ENCODE measurements at places on chromosomes 1 and 21.
A peak's percentile ranks its signal among the peaks of the same experiment; 100 is the strongest.

GRCh38 chr1:156115514-156116374 is 1.2 kb downstream of the LMNA start:
- peak; percentile 57 for DNase-seq

DNA sequence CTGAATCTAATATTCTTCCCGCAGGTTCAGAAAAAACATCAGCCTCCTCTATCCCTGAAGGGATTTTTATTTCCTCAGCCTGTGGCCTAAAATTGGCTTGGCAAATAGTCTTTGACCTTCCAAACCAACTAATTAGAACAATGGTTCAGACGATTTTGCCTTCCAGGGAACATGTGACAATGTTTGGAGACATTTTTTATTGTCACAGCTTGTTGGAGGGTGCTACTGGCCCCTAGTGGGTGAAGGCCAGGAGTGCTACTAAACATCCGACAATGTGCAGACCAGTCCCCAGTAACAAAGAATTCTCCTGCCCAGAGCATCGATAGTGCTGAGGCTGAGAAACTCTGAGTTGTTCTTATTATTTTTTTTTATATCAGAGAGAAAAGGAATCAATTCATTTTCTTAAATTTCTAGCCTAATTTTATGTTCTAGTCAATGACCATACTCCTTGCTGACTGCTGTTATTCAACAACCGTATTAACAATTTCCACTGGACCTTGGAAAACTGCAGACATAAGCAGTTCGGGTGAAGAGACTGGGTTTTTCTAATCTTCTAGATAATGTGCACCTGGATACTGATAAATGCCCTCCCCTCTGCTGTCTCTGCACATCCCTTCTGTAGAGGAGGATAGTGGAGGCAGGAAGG is 280.7 kb downstream of the LMX1A start:
- no peak for DNase-seq

DNA sequence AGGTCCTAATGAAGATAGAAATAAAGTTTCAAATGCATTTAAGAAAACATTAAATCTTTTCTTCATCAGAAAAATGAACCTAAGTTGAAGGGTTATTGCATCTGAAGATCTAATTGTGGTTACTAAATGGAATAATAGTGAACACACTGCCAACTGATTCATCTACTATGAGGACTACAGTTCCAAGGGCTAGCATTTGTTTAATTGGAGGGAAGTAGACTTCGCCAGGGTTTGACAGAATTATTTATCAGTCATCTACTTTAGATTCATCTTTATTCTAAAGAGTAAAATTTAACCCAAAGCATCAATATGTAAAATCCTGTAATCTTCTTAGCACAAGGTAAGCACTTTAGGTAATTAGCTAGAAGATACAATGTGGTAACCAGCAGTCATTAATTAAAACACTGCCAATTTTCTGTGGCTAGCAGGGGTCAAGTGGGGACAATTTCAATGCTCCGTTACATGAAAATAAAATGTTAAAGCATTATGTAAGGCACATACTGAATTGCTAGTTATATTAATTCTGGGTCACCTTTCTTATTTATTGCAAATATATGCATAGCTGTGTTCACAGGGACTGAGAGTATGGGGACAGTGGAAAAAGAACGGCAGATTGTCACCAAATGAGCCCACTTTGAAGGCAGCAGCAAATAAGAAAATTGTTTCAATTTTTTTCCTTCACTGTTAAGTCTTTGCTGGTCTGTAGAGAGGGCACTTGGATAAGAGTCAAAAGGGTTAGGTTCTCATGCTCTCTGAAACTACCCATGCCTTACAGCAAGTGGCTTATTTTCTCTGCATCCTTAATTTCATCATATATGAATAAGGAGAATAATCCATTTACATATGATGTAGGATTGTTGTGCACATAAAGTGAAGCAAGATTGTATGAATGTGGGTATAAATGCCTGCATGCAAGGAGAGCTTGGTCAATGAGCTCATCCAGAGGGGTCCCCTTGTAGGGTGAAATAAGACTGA is 416.0 kb downstream of the PCP4 start:
- no peak for DNase-seq

DNA sequence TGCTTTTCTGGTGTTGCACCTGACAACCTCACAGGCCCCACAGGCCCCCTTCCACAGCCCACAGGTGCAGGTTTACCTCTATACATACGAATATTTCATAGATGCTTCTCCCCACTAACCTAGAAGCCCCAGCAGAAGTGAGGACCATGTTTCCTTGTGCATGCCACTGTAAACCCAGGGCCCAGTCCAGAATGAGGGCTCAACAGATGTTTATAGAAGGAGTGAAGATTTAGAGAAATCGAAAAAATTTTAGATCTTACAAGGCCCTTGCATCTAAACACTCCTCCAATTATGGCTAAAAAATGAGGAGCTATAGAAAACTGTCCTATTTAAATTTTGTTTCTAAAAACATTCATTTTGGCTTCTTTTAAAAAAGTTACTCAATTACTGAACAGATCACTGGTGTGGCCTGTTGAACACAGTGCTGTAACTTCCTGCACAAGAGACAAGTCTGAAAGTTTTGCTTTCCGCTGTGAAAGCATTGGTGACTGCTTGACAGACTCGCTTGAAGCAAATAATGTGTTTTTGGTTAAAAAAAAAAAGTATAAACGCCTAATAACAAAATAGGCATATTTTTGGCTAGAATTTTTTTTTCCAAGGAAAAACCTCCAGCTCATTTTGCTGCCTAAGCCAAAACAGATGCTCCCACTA is 1.2 kb downstream of the ABCB10 start:
- DNase-seq, result no peak

- DNase-seq, result no peak
Measured at GRCh38 chr1:52967666-52968065, 40.6 kb downstream of the SCP2 start.

- no peak for DNase-seq
Measured at GRCh38 chr1:50996083-50996482, 26.0 kb downstream of the CDKN2C start.

- DNase-seq, result no peak
Measured at GRCh38 chr1:38549191-38549590, 310.4 kb downstream of the RRAGC start.

GRCh38 chr1:14240265-14240664 is 358.2 kb upstream of the KAZN start:
- no peak for DNase-seq

- DNase-seq, result no peak
Measured at GRCh38 chr1:11044086-11044848, 2.8 kb downstream of the MASP2 start.

GRCh38 chr1:156376146-156376545 is 7.1 kb downstream of the RHBG start:
- DNase-seq, result no peak

- DNase-seq, result no peak
Measured at GRCh38 chr1:212645546-212646543, 37.3 kb downstream of the ATF3 start.
